Umbilical cord (tissue), 2 donors: ENCODE measurements at places on chromosomes 6 and 20.

GRCh38 chr6:45376310-45377042 is 1.3 kb downstream of the SUPT3H start:
- DNase-seq: peak; percentile 65

GRCh38 chr20:51500311-51500710 is 42.2 kb downstream of the NFATC2 start:
- DNase-seq: no peak

DNA sequence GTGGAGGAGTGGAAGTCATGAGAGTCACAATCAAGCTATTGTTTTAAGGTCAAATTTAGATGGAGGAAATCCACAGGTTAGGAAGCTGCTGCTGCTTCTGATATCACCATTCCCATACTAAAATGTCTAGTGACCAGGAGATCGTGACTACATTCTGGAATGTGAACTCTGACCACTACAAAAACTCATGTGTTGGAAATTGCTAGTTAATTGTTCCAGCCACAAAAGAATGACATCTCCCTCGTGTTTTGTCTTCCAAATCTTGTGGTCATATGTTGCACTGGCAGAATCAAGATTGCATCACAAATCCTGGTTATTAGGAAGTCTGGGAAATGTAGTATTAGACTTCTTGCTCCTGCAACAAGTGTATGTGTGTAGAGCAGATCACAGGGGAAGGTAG is 441.9 kb downstream of the CD109 start:
- DNase-seq: peak; percentile 5

DNA sequence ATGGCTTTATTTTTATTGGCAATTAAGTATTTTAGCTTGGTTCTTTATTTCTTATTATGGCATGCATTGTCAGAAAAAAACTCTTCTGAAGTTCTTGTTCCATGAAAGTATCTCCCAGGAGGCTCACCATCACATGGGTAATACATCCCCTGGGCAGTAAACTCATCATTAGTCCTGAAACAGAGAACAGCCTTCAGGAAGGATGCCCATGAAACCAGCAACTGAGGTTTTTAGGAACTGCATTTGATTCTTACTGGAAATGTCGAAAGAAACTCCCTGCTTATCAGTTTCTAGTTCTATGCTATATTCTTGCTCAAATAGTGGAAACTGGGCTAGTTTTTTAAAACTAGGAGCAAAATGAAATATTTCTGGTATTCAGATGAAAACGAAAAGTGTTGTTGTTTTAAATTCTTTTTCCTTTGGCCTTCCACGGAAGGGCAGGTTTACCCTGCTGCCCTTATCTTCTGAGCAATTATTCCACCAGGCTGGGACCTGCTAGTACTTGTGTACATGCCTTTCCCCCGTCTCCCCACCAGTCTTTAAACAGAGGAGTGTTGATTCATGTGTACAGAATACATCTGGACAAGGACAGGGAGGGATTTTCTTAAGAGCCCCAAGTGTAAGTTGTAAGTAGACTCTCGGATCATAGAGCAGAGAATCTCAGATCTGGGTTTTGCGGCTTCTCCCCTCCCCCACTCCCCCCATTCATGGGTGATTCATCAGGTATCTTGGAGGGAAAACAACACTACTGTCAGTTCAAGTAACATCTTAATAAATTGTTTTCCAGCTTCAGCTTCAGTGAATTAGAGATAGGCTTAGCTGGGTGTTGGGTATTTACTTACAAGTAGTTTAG is 81.5 kb downstream of the RTN4IP1 start:
- DNase-seq: peak; percentile 74

DNA sequence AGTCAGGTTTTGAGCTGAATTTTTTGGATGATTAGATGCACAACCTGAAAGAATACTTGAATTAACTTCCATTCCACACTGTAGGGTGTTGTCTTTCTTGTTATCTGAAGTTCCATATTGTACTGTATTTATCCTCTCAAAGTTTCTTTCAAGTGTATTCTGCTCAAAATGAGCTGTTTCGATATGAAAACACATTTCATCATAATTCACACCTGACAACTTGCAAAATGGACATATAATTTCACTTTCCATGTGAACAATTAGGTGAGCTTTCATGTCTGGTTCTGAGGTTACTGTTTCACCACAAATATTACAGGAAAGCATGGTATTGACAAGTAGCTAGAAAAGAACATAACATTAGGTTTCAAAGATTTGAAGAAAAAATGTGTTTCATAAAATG is 1.7 kb downstream of the ZUP1 start:
- DNase-seq: no peak

DNA sequence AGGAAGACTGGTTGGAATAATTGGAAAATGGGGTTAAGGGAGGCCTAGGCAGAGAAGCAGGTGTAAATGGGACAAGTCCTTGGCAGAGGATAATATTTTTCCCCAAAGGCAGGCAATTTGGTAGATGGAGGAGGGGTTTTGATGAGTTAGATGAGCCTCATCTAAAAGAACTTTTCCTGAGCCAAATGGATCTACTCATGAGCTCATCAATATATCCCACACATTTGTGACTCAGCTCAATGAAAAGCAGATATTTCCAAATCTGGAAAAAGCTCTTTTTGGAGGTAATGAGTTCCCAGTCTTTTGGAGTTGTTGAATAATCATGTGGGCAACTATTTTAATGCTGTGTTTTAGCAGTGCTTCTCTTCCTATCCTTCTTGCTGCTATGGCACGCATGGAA is 685.5 kb upstream of the CITED2 start:
- no peak for DNase-seq

DNA sequence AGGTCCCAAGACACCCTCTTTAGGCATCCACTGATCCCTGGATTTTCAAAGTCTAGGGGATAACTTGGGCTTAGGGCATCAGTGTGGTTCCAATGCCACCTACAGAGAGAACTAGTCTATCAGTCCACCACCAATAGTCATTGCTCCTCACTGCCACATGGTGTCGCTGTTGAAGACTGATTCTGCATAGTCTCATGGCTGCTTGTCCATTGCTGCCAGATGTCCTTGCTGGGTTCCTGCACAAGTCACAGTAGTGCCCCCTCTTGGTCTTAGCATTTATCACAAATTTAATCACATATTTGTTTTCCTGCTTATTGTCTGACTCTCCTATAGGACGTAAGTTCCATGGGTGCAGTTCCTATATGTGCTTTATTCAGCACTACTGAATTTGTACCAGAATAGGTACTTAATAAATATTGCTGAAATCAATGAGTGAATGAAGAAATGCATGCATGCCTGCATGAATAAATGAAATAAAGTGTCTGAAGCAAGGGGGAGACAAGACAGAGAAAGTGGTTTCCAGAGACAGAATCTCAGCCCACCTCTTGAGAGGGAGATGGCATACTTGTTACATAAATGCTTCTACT is 45.9 kb upstream of the RALY start:
- DNase-seq: no peak

DNA sequence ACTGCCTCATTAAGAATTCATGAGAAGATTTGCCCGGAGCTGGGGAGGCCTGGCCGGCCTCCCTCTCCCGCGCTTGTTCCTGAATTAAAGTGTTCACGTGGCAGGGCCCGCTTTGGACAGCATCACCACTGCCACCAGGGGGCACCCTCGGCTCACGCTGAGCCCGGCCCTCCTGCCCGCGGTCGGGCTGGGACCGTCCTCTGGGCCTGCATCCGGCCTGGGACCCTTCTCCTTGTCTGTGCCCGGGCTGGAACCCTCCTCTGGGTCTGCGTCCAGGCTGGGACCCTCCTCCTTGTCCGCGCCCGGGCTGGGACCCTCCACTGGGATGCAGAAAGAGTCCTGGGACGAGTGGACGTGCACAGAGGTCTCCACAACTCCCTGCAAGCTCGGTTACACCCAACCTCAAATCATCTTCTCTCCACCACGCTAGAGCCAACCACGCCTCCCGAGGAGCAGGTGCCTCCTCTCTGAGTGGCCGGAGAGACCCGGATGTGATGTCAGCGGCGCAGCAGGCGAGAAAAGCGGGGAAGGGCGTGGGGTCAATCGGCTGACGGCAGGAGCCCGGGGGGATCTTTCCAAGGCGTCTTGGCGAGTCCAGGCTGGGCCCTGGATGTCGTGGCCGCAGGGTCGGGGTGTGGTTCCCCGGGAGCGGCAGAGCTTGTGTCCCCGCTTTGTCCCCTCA is 50.9 kb upstream of the DACT2 start:
- peak; percentile 76 for DNase-seq

DNA sequence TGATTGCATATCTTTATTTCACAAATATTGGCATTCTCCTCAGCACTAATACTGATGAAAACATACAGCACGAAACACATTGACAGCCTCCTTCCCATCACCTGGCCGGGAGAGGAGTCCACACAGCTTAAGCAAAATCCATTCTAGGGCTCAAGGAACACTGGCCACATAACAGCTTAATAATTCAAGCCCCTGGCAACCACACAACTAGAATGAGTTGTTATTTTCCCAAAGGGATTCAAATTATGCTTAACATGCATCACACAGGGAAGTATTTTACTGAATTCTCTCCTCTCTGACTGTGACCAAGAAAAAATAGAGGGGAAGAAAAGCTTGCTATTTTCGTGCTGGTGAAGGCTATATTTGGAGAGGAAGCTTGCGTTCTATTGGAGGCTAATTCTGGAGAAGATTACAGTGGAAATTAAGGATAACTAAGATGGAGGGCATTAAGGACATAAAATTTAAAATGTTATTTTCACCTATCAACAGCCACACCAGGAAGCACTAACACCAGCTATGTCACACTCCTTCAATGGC is 198.5 kb downstream of the ADGRG6 start:
- no peak for DNase-seq

DNA sequence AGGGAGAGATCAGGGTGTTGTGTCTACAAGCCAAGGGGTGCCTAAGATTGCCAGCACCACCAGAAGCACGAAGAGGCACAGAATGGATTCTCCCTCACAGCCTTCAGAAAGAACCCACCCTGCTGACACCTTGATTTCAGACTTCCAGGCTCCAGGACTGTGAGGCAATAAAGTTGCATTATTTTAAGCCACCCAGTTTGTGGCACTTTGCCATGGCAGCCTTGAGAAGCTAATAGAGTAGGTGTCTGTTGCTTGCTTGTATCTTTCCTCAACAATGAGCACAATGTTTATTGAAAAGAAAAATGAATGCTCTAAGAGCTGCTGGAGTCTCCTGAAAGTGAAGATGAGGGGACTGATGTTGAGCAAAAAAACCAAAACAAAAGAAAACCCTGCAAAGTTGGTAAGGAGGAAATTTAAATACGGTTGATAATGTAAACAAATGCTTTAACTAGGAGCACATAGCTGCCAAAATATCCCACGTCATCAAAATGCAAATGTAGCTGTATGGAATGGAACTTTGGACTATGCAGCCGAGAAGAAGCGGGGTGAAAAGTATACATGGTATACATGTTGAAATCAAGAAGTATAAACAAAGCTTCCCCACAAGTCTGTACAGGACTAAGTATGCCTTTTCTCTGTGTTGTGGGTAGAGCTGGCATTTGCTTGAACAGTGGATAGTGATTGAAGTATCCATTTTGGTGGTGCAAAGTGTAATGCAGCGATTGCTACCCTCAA is 8.0 kb downstream of the IL20RA start:
- no peak for DNase-seq

- no peak for DNase-seq
Observed at GRCh38 chr6:103872678-103873077, 987.0 kb downstream of the HACE1 start.

- no peak for DNase-seq
Observed at GRCh38 chr20:62658593-62659178, 16.4 kb downstream of the SLCO4A1 start.

- no peak for DNase-seq
Observed at GRCh38 chr20:59940956-59941294, 736 bp downstream of the FAM217B start.

DNA sequence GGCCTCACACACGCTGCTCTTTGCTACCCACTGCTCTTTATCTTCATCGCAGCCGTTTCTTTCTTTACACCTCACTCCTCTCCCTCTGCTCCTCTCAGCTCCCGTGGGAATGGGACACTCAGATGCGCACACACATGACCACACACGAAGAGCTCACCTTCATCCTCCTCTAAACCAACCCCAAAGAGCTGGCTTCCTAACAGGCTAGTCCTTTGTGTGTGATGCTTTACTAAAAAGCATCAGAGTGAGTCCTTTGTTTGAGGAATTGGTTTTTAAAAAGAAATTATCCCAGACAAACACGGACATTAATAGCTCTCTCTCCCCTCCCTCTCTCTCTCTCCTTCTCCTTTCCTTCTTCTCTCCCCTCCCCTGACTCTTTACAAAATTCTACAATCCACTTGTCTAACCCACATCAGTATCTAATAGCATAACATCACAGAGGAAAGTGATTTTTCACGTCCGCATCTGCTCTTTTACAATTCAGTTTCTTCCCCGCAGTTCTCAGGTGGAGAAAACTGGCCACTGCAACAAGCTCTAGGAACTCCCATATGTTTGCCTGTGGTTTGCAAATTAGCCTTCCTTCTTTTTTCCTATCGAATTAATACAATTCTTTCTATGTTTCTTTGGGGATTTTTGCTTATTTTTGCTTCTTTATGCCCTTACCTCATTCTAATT is 306.8 kb upstream of the CNR1 start:
- no peak for DNase-seq

GRCh38 chr20:6827472-6827871 is 60.0 kb downstream of the BMP2 start:
- no peak for DNase-seq

DNA sequence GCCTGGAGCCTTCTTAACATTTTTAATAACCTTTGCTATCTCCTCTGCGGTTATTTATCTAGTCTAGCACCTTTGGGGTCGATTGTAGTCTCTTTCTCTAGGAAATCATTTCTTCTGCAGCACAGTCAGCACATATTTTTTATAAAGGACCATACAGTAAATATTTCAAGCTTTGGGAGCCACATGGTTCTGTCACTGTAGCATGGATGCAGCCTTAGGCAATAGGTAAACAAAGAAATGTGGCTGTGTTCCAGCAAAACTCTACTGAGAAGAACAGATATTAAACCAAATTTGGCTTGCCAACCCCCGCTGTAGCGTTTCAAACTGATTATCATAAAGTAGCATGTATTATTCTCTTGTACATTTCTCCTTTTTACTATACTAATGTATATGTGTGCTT is 95.7 kb downstream of the SLC23A2 start:
- no peak for DNase-seq

GRCh38 chr6:39050453-39051112 is 2.0 kb downstream of the GLP1R start:
- no peak for DNase-seq

GRCh38 chr6:28841290-28841689 is 82.5 kb downstream of the TRIM27 start:
- DNase-seq: no peak

DNA sequence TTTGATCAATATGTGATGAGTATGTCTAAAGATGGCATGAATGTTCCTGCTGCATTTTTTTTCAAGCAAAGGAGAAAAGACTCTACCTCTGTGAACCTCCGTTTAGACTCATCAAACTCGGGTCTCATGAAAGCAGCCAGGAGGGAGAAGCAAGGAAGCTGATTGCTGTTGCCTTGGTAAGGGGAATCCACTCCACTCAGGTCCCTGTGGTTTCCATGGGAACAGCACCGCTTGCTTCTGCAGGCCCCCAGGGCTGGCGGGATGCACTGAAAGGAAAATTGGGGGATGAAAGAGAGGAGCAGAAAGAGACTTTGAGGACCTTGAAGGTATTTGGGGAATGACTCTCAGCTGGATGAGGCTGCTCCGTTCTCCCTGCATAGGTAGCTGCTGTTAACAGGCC is 249.6 kb upstream of the RIN2 start:
- no peak for DNase-seq

- DNase-seq: no peak
Observed at GRCh38 chr6:68637071-68637470, 2.0 kb downstream of the ADGRB3 start.
